ENCODE measurements at places on chromosomes 11 and 22.

GRCh38 chr11:122743949-122744348 is 88.4 kb downstream of the UBASH3B start:
- peak; percentile 69 for DNase-seq

- DNase-seq, result no peak
Observed at GRCh38 chr11:100675115-100675650, 11.9 kb upstream of the ARHGAP42 start.

- no peak for DNase-seq
Observed at GRCh38 chr11:85123752-85124231, 503.4 kb downstream of the DLG2 start.

DNA sequence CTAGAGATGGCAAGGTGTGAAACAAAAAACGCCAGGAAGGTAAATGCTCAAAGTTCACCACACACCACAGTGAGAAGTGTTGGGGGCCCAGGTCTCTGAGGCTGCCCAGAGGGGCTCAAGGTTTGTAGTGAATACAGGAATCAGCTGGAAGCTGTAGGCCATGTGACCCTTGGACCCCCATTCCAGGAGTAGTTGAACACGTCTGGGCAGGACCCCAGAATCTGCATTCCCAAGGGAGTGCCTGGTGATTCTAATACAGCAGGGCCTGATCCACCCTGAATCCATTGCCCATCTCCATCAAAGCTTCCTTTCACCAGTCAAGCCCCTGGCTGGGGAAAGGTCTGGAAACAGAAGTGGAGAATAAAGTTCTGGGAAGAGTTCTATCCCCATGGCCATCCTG is 70.8 kb upstream of the B3GAT1 start:
- no peak for DNase-seq

DNA sequence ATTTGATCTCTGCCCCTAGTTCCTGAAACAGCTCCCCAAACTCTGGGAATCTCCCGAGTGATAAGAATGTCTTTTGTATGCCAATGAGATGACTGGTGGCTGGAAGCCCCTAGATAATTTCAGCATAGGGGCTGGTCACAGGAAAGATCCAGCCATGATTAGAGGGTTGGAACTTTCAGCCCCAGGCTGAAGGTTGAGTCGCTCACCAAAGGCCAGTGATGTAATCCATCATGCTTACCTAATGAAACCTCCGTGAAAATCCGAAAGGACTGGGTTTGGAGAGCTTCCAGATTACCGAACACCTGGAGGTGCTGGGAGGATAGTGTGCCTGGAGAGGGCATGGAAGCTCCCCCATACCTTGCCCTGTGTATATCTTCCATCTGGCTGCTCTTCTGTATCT is 26.0 kb downstream of the LRRC32 start:
- DNase-seq, result no peak

- DNase-seq, result no peak
Observed at GRCh38 chr11:60946601-60947264, 5.2 kb downstream of the SLC15A3 start.

GRCh38 chr22:37623075-37624016 is 14.7 kb downstream of the GGA1 start:
- peak; percentile 76 for DNase-seq

- DNase-seq, result no peak
Observed at GRCh38 chr11:41414771-41415440, 44.5 kb downstream of the LRRC4C start.

DNA sequence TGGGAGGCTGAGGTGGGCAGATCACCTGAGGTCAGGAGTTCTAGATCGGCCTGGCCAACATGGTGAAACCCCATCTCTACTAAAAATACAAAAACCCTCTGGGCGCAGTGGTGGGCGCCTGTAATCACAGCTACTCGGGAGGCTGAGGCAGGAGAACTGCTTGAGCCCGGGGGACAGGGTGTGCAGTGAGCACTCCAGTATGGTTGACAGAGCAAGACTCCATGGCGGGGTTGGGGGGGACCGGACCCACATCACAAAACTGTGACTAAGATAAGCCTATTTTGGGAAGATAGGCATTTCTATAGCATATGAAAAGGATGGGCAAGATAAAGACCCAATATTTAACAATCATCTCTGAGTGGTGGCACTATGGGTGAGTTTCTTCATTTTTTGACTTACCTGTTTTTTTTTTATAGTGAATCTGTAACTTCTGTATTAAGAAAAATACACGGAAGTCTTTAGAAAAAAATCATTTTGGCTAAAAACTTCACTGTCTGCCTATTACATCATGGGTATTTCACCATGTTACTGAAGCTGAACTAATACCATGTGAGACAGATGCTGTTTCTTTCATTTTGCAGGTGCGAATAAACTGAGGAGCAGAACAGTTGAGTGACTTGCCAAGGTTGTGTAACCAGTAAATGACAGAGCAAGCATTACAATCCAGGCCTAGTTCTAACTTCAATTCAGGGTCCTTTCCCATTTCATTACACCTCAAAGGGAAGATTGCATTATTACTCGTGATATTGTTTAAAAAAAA is 2.5 kb downstream of the CELF1 start:
- DNase-seq, result no peak

DNA sequence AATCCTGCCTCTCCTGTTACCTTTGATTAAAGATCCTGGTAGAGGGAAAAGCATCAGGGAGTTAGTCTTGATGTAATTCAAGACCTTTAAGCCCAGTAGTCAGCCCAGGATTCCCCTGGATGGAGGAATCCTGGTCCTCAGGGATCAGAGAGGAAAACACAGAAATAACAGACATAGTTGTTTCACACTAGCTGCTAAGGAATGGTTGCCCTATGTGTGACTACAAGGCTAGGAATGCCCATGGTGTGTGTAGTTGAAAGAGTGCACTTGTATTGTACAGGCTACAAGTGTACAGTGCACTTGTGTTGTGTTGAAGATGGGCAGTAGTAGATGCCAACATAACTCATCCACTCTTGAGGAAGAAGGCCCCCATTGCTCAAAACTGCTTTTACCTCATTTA is 226.8 kb downstream of the AASDHPPT start:
- no peak for DNase-seq

DNA sequence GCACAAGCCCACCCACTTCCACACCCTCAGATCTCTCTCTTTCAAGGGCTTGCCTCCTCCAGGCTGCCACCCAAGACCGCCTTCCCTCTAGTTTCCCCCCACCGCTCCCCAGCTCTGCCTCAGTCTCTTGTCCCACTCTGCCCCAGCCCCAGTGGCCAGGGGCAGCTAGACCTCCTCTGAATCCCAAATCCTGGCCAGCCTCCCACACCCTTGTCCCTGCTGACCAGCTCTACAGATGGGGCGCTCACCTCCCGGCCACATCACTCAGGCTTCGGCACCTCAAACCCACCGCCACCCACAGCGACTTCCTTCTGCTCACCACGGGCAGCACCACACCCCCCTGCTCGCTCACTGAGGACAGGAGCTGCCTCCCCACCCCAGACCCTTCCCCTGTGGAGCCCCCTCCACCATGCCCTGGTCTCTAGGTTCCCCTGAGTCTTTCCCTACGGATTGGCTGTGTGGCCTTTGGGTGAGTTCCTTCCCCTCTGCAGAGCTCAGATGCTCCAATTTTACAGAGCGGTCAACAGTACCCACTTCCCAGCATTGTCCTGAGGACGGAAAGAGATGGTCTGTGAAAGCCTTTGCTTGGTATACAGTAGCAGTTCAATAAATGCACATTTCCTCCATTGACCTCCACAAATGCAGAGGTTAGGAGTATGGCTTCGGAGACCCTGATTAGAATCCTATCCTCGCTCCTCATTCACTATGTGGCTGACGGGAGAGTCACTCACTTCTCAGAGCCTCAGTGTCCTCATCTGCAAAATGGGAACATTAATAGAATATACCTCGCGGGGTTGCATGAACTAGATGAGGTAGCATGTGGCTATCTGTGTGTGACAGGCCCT is 11.5 kb upstream of the SPI1 start:
- no peak for DNase-seq

- no peak for DNase-seq
Observed at GRCh38 chr11:114080219-114080618, 20.7 kb downstream of the ZBTB16 start.

DNA sequence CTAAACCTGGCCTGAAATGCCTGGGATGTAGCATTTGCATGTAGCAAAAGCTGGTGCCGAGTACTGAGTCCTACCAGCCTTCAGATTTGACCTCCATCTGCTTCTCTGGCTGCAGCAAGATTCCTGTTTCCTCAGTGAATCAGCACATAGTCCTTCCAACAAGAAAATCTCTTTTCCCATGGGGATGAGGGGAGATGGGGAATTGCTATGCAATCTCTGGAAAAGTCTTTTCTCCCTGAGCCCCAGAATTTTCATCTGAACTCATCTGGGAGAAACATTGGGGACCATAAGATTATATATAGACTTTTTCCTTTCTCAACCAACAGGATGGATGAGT is 32.0 kb upstream of the YWHAH start:
- no peak for DNase-seq

DNA sequence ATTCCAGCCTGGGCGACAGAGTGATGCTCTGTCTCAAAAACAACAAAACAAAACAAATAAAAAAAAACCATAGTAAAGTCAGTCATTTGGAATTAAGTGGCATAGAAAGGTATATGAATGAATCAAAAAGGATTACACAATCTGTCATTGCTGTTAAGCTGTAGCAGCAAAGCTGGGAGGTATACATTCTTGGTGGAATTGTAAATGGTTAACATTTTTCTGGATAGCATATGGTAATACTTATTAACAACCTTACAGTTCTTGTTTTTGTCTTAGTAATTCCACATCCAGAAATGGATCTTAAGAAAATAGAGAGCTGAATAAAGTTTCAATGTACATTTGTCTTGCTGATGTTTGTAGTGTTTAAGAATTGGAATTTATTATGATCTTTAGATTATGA is 30.0 kb downstream of the DDX10 start:
- DNase-seq, result no peak

DNA sequence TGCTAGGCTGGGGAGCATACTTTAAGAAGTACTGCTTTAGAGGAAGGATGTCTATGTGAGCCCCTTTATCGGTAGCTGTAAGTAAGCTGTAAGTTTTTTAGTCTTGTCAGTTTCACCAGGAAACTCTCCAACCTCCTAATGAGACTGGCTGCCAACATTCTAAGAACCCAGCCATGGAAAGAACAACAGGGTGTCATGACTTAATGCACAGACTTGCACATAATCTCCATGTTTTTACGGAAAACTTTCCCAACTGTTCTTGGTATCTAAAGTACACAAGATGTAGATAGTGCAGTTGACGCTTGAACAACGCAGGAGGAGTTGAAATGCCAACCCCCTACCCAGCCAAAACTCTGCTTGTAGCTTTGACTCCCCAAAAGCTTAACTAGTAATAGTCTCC is 9.0 kb downstream of the OR8A1 start:
- no peak for DNase-seq

DNA sequence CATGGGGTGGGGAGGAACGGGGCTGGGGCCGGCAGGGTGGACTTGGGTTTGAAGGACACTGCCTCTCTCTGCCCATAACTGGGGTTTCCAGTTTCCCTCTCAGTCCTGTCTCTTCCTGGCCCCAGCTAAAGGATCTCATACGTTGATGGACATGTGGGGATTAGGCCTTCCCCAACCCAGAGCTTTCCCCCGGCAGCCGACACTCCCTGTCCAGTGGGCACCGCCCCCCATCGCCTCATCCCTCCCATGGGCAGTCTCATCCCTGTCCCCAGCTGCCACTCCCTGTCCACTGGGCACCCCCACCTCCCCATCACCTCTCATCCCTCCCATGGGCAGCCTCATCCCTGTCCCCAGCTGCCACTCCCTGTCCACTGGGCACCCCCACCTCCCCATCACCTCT is 22.2 kb upstream of the ACR start:
- no peak for DNase-seq

GRCh38 chr11:63937713-63938478 is 906 bp upstream of the NAA40 start:
- DNase-seq, result no peak

DNA sequence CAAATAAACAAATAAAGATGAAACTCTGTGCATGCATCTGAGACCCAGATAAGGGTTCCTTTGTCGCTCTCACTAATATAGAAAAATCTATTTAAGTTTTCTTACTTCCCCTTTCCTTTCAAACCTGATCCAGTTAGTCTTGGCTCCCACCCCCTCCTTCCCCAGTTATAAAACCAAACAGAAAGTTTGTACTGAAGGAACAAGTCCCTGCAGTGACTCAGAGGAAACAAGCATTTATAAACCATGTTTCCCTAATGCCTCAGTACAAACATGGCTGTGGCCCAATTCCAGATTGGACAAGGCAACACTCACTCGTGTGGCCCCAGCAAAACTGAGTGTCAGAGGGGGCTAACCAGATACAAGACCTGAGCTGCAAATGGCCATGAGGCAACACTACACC is 65.5 kb upstream of the ARHGAP20 start:
- no peak for DNase-seq

DNA sequence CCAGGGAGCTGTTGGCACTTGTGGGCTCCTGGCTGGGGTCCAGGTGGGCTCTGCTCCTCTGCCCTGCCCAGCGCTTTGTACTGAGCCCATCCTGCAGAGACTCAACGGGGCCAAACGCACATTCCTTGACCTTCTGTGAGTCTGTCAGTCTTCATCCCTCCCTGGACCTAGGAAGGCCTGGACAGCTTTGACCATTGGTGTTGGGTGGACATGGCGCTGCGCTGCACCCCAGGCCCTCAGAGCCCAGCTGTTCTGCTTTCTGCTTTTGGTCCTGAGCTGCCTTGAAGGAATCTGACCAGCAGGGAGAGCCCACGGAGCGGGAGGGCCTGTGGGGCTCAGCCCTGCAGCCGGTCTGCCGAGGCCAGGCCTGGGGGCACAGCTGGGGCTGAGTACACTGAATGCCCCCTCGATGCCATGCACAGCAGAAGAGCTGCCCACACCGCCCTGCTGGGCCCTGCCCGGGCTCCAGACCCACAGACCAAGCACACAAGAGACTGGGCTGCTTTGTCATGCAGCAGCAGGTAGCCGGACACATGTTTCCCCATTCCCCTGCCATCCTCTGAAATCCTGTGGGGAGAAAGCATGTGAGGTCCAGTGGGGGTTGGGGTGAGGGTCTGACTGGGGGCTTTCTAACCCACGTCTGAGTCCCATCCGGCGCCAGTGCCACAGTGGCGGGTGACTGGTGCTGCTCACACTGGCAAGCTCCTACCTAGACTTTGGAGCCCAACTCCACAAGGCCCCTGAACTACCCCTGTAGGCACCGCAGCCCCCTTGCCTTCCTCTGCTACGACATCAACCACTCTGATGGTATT is 24.1 kb upstream of the CCDC188 start:
- DNase-seq, result no peak

All from tibial artery (tissue), 4 donors.